ENCODE measurements at places on chromosomes 3 and 15. TPM values are rescaled to one million over a fixed set of nuclear protein-coding genes. Genes with fewer than 3 reads are reported as not detected.

DNA sequence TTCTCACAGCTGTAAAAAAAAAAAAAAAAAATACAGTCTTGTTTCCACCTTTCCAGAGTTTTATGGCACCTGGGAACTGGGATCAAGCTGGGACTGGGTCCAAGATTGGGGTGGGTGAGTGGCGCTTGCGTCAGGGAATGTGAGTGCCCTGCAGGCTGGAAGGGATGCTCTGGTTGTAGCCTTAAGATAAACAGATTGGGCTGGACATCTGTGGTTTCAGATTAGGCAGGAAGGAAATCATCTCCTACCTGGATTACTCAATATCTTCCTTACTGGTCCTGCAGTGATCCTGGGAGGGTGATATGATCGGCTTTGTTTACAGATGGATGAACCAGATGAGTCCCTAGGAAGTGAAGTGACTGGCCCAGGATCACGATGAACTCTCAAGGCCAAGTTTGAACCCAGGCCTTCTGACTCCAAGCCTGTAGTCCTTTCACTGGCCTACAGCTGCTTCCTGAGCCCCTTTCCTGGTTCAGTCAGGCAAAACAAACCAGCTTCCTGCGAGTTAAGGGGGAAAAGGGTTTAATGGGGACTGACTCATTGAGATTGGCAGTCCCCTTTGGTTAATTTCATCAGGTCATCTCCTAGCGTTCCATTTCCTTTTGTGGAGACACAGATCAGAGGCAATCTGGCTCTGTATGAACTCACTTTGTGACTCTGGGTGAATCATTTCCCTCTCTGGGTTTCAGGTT, 179.8 kb downstream of the THSD4 start:
- peak; percentile 99 for DNase-seq

DNA sequence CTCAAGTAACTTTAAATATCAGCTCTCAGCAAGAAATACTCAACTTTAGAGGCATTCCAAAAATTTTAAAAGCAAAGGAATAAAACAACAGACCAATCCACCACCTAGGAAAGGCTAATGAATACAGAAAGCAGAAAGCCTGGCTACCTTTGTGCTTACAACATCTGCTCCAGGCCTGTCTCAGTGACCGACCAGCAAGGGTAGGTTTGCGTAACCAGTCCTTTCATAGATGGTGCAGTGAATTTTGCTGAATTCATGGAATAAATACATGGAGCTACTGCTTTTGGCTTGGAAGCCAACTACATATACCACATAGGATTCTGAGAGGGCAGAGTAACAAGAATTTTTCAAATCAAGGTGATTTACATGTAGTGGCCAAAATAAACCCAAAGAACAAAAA, 27.2 kb downstream of the ETV5 start:
- no peak for DNase-seq

GRCh38 chr3:45593708-45594601, 596 bp upstream of the LIMD1 start:
- DNase-seq = no peak

DNA sequence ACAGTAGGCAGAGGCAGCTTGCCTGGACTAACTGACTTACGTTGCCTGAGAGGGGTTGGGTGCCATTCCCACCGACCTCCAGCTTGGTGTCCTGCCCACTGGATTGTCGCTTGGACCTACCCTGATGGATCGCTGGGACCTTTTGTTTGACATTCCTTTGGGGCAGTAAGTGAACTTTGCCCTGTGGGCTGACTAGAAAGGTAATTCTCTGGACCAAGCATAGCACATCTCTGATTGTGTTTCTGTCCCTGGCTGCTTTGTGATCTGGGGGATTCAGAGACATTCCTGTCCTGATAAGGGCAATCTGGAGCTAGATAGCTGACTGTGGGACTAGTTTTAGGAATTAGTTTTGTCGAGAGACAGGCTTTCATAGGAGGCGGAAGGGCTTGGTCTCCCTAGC, 19.5 kb upstream of the IFT57 start:
- no peak for DNase-seq

DNA sequence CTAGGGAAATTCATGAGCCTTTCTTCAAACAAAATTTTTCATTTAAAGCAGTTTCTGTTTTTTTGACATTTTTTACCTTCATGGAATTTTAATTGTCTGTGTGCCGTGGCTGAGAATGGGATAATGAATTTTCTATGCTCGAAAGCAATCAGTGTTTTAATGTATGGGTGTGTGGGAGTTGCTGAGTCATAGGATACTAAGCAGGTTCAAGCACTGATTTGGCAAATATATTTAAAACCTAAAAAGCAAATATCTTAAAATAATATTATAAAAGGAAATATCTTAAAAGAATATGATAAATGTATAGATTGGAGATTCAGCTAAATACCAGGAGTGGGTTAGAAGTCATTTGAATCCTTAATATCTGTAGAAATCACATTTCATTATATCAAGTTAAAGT, 173.6 kb upstream of the LRRFIP2 start:
- DNase-seq = no peak

- no peak for DNase-seq
Observed at GRCh38 chr3:13268120-13268519, 152.0 kb downstream of the NUP210 start.

- DNase-seq = no peak
Observed at GRCh38 chr3:10986592-10986991, 6.0 kb upstream of the SLC6A1 start.

DNA sequence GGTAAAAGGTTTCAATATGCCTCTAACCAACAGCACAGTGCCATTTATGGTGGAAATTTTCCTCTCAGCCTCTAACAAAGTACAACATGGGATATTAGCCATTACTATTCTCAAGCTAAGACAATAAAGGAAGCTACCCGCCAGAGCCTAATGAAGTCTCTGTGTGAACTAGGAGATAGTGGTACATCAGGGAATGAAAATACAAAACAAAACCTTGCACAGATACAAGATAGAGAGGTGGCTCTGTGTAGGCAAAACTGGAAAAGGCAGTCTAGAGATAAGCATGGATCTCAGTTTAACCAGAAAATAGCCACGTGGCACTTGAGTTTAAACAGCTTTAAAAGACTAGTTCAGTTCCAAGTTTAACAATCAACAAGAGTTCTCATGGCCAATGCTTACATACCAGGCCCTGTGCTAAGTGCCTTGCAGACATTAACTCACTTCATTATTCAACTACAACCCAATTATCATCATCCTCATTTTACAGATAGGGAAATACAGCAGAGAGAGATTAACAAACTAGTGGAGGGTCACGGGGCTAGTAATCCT, 279.3 kb downstream of the IGSF11 start:
- no peak for DNase-seq

DNA sequence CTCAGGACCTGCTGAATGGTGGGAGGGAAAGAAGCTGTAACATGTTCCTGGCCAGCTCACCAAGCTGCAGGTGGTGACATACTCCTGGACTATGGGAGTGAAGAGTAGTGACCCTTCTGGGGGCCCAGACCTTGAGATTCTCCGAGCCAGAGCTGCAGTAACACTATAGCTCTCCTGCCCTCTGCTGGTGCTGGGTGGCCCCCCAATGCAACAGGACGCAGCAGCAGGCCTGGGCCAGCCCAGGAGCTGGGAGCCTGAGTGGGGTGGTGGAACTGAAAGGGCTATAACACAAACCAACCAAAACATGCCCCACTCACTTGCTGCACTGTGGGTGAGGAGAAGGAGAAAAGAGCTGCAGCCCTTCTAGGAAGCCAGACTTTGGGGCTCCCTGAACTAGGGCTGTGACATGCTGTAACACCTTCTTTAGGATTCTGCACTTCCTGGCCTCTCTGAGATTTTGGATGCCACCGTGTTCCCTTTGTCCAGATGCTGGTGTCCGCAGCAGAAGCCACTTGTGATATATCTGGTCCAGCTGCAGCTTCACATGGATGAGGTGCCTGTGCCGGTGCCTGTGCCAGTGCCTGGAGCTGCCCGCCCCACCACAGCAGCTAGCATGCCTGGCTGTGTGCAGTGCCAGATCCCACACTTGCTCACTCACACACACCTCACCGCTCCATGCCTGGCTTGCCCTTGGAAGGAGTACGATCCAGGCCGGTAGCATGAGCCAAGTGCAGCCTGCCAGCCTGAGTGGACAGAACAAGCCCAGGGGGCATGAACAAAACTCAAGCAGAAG, 636.8 kb upstream of the KCNMB2 start:
- DNase-seq = no peak

The ZNF662 gene
- total RNA-seq = 6.3 TPM

The FBXL22 gene
- not detected for total RNA-seq

All from epithelial cell of proximal tubule (primary cell).